ENCODE measurements at places on chromosomes 1 and 21. TPM values are rescaled to one million over a fixed set of nuclear protein-coding genes. Genes with fewer than 3 reads are reported as not detected.

The SGIP1 gene
- 0.05 TPM for total RNA-seq

The KRTAP10-2 gene
- not detected for total RNA-seq

The ZNF648 gene
- total RNA-seq, result not detected

The TMPRSS15 gene
- not detected for total RNA-seq

The CYYR1 gene
- total RNA-seq, result 48.5 TPM

The TENT5C gene
- total RNA-seq, result 0.91 TPM

The RFX5 gene
- 33.2 TPM for total RNA-seq

The LCE2C gene
- total RNA-seq, result not detected

The CFAP45 gene
- 0.41 TPM for total RNA-seq

GRCh38 chr21:44984792-44985440 is 45.1 kb downstream of the SLX9 start:
- DNase-seq, result peak; percentile 56

DNA sequence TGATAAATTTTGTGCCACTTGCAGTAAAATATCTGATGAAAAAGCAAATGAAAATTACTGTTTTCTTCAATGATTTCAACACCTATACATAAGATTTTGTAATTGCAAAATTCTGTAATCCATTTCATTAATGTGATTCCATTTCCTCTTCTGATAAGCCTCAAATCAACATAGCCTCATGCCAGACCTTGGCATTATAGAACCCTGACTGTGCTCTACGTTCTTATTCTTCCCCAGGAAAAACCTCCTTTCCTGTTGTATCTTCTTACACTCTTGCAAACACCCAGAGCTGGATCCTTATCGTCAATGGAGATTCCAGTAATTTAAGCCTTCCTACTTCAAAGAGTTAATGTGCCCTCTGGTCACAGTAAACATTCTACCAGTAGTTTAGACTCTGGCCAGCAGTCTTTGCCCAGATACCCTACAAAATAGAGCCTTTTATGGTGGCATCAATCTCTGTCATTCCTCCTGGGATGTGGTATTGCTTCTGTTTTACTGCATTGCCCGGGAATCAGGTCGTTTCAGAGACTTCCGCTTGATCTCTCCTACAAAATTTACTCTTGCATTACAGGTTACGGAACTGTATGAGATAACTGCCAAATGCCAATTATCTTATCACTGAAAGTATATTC is 48.5 kb upstream of the CHRM3 start:
- DNase-seq, result no peak

DNA sequence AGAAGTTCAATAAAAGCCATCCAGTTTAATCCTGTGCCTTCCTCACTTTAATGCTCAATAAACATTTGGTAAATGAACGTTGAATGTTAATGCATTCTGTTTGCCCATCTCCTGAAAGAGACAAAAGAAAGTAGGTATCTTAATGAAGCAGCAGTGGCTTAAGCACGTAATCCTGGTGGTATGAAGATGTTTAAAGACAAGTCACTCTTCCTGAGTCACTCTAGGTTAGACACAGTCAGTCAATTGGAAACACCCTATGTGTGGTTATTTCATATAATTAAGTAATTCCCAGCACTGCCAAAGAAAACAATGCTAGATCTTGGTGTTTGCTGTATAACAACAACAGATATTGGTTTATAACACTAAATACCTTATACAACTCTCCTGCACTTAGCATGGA is 334.0 kb upstream of the FMN2 start:
- no peak for DNase-seq

DNA sequence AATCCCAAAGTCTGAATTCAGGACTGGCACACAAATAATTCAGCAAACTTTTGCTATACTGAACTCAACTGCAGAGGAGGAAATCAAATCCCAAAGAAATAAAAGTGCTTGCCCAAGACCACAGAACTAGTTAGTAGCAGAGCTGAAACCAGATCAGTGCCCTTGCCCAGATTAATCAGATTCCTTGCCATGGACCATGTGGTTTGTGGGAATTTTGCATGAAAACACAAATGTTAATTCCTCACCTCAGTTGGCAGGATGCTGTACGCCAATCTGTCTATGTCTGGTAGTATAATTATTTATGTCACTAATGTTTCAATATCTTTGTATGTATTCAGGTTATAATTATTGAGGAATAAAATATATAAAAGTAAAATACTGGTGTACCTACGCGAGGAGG is 173.8 kb downstream of the DAB1 start:
- no peak for DNase-seq

- DNase-seq, result no peak
Measured at GRCh38 chr1:202713110-202713509, 2.9 kb upstream of the SYT2 start.

- DNase-seq, result no peak
Measured at GRCh38 chr1:243731974-243732625, 117.9 kb downstream of the AKT3 start.

DNA sequence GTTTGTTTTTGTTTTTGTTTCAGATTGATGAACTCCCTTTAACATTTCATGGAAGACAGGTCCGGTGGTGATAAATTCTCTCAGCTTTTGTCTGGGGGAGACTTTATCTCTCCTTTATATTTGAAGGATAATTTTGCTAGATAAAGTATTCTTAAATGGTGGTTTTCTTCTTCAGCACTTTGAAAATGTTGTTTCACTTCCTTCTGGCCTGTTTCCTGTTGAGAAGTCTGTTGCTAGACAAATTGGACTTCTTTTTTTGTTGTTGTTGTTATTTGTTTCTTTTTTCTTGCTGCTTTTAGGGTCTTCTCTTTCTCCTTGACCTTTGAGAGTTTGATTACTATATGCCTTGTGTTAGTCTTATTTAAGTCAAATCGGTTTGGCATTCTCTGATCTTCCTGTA is 50.8 kb downstream of the CRP start:
- no peak for DNase-seq

- no peak for DNase-seq
Measured at GRCh38 chr1:110174961-110175360, 24.7 kb downstream of the SLC6A17 start.

DNA sequence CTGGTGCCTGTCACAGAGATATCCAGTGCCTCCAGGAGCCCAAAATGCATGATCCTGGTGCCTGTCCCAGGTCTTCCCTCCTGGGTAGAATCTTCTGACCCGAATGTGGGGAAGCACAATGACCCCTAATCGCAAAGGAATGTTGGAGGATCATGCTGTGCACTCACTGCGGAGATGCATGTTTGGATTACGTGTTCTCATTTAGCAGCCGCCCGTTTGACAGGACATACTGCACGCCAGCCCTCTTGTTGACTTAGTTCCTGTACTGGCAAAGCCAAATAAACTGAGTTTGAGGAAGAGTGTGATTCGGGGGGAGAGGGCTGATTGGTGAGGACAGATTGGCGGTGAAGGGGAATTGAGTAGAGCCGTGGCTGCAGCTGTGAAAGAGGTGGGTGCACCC is 85.9 kb upstream of the SIM2 start:
- no peak for DNase-seq

DNA sequence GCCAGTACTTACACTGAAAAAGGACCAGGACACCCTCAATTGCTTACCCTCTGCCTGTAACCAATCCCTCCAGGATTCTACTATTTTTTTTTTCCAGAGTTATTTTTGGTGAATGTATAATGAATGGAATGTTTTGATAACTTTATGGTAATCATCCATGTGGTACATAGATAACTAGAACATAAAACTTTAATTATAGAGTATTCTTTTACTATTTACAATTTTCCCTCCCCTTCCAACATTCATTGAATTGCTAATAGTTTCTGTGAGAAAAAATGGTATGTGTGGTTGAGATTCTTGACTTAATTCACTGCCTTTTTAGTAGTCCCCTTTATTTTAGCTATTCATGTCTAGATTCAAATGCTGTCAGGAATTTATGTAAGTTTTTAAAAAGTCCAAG is 164.6 kb downstream of the CYYR1 start:
- DNase-seq, result no peak
